NCI-H524 treated with DMSO at 0.1 percent for 48 hours (cell line): ENCODE measurements at places on chromosomes 5 and 9.
A peak's percentile ranks its signal among the peaks of the same experiment; 100 is the strongest.

DNA sequence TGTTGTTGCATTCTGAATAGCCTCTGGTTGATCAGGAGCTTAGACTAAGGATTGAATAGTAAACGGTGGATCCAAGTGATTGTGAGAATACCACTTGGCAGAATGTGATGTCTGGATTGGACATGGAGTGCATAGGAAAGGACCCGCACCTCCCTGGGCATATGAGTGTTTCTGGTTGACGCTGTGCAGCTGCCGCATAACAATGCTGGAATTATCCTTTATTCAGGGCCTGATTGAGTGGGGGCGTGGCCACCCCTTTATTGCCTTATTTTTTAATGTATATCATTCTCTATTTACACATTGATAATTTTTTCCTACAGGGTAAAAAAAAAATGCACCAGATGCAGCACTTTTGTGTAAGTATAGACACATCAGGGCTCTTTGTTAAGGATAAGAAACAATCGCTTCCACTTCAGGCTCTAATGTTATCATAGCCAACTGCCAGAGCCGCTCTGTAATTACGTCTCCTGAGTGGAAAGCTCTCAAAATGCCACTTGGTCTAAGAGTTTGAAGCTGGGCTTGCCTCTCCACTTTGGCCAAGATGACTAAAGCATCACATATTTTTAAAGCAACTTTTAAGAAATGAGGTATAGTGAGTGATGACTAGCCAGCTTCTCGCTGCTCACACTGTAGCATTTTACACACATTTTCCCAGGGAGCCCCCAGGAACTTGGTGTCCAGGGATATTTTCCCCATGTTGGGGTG lies 5.7 kb downstream of the FGD3 start:
- DNase-seq: peak; percentile 44

GRCh38 chr5:10501554-10502075 lies 59.9 kb downstream of the ROPN1L start:
- DNase-seq: no peak

- DNase-seq: no peak
These were observed 603.0 kb downstream of the CCDC171 start for GRCh38 chr9:16155878-16156277.

GRCh38 chr5:10265245-10266109 lies 15.4 kb downstream of the CCT5 start:
- no peak for DNase-seq

DNA sequence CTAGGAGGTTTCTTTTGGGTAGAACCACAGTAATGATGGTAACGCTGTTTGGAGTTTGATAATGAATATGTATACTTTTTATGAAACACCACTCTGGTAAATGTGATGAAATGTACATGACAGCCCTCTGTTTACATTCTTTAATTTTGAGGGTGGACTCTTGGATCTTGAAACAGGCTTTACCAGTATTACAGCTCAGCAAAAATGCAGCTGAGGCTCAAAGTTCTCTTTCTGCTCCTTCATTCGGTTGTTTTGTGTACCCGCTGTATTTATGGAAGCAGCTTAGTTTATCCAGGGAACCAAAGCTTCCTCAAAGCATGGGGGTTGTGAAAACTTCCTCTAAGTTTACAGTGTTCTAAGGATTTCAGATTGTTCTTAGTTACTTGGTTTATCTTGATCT lies 11.1 kb downstream of the GAPVD1 start:
- no peak for DNase-seq

DNA sequence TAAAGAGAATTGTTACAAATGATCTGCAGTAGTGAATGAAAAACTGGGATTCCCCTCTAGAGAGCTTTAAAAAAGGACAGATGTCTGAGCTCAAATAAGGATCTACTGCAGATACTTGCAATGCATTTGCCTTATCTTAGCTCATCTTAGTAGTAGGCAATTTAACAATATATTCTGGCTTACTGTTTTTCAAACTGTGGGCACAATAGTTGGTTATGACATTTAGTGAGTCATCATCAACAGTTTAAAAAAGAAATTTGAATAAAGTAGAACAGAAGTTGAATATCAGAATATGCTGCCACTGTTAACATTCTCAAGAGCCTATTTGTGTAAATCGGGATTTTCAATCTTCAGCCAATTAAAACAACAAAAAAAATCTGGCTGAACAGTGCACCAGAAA lies 6.7 kb upstream of the CAST start:
- no peak for DNase-seq

- DNase-seq: no peak
These were observed 35.5 kb downstream of the GADD45G start for GRCh38 chr9:89640361-89640760.

DNA sequence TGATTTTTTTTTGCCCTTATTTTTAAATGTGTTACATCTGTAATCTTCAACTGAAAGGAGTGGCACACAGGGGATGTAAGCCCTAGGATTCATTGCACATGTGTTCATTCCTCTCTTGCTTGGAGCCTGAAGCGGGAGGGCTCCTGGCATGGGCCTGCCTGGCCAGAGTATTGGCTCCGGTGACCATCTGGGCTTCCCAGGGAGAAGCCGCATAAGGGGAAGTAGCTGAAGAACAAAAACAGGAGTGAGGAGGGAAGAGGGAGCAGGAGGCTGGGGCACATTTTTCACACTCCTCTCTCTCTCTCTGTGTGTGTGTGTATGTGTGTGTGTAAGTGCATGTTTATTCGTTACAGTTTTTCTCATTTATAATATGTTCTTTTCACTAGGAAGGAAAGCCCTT lies 269.9 kb downstream of the PRR16 start:
- DNase-seq: no peak

- no peak for DNase-seq
These were observed 159.4 kb upstream of the NR3C1 start for GRCh38 chr5:143562935-143563334.

DNA sequence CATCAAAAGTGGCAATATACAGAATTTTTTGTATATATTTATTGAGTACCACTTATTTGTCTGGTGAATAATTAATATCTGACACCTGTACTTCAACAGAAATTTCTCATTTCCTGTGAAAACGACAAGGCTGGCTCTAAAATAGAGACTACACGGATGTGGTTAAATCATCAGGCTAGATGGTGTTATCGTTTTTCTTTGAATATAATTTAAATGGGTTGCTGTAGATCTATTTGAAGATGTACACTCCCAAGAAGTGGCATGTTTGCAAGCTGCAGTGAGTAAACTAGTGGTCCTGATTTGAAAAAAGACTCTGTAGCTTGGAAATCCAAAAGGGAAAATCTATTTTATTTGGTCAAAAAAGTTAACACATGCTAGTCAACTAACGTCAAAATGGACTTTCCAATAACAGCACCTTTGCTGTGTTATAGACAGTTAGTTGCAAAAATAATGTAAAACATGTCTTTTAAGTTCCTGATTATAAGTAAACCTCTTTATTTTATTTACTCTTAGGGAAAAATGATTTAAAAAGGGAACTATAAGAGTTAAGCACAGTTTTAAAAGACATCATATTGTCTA lies 13.8 kb downstream of the ST8SIA4 start:
- no peak for DNase-seq
